Stimulated activated CD8-positive, alpha-beta memory T cell treated with anti-CD3 and anti-CD28 coated beads, Interleukin-15, amount 100 ng/mL, for 48 hours (primary cell): ENCODE measurements at places on chromosomes 2 and 18.

GRCh38 chr2:238277695-238278094 lies 10.7 kb downstream of the PER2 start:
- no peak for DNase-seq

DNA sequence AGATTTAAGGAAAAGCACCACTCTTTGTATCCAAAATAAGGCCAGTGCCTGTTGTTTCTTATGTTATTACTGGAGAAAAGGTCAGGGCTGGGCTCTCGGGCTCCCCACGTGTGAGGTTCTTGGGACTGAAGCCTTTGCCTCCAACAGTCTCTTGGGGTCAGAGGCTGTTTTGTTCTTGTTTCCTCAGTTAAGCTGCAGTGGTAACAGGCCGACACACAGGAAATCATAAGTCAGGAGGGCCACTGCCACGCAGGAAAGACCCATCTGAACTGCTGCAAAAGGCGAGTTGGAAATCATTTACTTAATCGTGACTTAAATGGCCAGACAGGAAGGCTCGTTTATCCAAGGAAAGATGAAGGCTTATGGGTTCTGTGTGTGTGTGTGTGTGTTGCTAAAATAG lies 30.3 kb upstream of the IL37 start:
- no peak for DNase-seq

DNA sequence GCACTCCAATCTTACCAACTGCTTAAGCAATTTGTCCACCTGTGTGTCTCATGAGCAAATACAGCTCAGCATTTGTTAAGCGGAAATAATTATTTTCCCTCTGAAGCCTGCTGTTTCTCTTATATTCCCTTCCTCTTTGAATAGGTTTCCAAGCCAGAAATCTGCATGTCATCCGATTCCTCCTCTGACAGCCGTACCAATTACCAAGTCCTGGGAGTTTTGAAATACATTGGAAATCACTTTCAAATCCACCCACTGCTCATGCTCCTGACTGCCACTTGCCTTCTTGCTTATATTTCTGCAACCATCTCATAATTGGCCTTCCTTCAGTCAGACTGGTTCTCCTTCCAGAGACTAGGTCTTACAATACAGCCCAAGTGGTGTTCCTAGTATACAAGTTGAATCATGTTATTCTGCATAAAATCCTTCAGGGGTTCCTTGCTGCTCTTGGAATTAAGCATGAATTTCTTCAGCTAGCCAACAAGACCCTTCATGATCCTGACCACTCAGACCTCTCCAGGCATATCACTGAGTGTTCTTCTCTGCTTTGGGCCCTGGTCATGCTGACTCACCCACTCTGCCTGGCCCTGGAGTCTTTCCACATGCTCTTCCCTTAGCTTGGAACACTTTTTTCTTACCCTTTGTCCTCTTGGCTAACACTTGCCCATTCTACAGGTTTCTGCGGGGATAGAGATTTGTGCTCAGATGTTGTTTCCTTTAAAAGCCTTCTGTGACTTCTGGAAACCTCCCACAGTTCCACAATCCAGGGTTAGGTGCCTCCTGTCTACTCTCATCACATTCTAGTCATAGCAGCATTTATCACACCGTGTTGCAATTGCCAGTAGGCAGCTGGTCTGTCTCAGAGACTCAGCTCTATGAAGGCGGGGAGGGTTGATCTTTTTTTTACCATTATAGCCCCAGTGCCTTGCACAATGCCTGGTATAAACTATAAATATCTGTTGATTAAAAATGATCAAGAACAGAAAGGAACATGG lies 157.6 kb downstream of the ARL6IP6 start:
- DNase-seq: no peak

DNA sequence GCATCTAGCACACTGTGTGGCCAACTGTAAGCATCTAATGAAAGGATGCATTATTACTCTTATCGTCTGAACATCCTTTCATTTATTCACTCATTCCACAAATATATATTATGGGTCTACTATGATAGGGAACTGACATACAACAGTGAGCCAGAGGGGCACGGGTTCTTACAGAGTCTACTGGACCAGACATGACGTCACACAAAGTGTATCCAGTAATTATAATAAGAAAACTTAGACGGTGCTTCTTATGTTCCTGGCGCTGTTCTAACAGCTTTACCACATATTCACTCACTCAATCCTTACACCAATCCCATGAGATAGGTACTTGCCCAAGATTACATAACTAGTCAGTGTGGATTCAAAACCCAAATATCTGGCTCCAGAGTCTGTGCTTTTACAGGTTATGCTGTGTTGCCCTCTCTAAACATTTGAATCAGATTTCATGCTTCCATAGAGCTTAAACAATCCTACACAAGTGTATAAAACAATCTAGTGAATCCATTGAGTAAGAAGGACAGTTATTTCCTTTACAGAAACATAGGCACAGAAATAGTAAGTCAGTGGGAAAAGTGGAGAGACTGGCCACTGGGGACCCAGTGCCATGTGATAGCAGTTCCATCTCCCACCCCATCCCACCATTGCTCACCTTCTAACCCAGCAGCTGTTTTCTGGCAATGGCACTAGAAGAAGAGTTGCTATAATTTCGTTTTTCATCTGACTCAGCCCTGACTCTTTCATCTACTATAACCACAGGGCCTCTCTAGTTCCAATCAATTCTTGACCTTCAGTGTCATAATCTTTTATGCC lies 24.2 kb upstream of the ARL5A start:
- no peak for DNase-seq

GRCh38 chr2:73386342-73386868 lies 769 bp downstream of the ALMS1 start:
- DNase-seq: no peak
